ENCODE measurements at places on chromosomes 13 and 19.
A peak's percentile ranks its signal among the peaks of the same experiment; 100 is the strongest.

- H3K36me3 ChIP-seq: no peaks in the 10 kb centered on the region
- DNase-seq: peak; percentile 46
- H3K27ac ChIP-seq: no peak overlapping the region
- H3K27me3 ChIP-seq: peaks cover 9% of the 10 kb centered on the region
Measured at GRCh38 chr19:45187421-45188100, 9.0 kb downstream of the BLOC1S3 start.

GRCh38 chr13:51322826-51323225, 16.7 kb upstream of the SERPINE3 start:
- peaks cover 10% of the 10 kb centered on the region for H3K27me3 ChIP-seq
- peaks cover 41% of the 10 kb centered on the region for H3K4me1 ChIP-seq
- H3K4me3 ChIP-seq: no peak overlapping the region
- no peaks in the 10 kb centered on the region for H3K36me3 ChIP-seq

DNA sequence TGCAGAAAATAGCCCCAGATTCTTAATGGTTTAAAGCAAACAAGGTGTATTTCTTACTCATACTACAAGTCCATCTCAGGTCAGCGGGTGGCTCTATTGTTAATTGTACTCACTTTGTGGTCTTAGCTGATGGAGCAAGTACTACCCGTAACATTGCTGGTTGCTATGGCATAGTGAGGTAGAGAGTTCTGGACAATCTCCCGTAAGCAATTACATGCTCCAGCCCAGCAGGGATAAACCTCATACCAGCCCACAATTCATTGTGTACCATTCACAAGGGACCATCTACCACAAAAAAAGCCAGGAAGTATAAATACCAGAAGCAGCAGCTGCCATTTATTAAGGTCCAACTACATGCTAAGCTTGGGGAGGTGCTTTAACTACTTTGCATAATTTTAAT, 167.1 kb downstream of the PCDH9 start:
- no peaks in the 10 kb centered on the region for H3K36me3 ChIP-seq
- H3K4me3 ChIP-seq: no peak overlapping the region
- no peak overlapping the region for H3K27ac ChIP-seq
- H3K4me1 ChIP-seq: peaks cover 7% of the 10 kb centered on the region
- no peaks in the 10 kb centered on the region for H3K27me3 ChIP-seq

DNA sequence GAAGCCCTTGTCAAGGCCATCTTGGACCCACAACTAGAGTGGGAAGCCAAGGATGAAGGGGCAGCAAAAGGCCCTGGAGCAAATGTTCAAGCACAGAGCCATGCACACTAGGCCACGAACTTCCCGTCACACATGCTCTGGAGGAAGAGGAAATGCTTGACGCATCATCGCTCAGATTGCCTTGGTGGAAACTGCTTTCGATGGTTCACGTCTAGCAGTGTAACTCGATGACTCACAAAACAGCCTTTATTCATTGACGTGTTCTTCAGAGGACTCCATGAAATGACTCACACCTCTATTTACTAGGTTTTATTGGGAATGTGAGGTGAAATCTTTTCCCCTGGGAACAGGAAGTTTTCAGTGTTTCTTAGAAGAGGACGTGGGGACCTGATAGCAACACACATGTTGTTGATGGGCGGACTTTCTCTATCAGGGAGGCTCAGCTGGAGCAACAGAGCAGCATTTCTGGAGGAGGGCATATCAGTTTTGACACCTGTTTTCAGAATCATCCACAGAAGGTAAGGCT, 79.8 kb upstream of the FLT1 start:
- no peak for DNase-seq
- no peak overlapping the region for H3K4me3 ChIP-seq
- peaks cover 21% of the 10 kb centered on the region for H3K4me1 ChIP-seq
- no peaks in the 10 kb centered on the region for H3K36me3 ChIP-seq

DNA sequence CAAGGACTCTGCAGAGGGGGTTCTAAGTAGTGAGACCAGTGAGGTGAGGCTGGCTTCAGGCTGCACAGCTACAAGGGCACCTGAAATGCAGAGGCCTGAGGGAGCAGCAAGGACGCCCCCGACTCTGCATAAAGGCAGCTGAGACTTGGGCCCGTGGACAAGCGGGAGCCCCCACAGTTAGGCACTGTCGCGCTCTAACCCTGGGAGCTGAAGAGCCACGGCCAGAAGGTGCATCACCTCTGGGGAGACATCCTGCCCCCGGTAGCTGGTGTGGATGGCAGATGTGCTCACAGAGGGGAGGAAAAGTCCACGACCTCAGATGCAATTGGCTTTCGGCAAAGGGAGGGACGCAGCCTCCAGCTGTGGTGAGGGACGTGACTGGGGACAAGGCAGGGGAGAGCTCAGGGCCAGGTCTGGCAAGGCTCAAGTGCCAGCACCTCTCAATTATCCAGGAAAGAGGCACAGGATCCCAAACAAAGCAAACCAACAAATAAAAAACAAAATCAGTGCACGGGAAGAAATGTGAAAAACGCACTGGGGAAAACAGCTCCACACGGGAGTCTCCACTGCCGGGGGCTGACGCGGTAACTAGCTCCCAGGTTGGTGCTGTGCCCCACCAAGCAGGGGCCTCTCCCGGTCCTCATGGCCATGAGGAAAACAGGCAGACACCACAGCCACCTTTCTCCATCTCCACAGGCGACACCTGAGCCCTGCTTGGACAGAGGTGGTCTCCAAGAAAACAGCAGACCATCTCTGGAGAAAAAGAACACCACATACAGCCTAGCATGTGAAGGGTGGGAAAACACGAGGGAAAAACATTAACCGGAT, 23.0 kb upstream of the PLPP2 start:
- peaks cover 57% of the 10 kb centered on the region for H3K36me3 ChIP-seq
- H3K4me3 ChIP-seq: no peak overlapping the region
- H3K4me1 ChIP-seq: no peaks in the 10 kb centered on the region
- no peak for DNase-seq
- no peaks in the 10 kb centered on the region for H3K27me3 ChIP-seq

DNA sequence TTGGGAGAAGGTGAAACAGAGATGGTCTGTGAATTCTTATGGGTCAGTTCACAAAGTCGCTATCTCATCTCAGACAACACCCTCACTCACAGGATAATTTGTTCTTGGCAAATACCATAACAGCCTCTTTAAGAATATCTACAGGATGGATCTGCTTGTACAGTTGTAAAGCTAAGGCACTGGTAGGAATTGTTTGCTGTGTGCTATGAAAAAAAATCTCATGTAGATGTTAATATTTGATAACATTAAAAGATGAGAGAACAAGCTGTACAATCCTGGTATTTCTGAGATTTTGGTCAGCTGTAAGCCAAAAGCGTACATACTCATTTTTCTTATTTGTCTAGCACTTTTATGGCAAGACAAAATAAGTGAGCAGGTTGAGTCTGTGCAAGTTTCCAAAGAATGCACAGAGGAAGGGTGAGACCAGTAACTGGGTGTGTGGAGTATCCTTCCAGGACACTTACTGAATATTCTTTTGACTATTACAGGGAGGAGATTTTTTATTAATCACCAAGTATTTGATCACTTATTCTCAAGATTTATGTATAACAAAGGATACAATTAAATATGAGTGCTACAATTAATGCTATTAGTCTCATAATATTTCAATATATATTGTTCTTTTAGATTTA, 814.5 kb upstream of the MIR17HG start:
- no peaks in the 10 kb centered on the region for H3K27me3 ChIP-seq
- H3K27ac ChIP-seq: no peak overlapping the region
- H3K4me3 ChIP-seq: no peak overlapping the region
- H3K36me3 ChIP-seq: no peaks in the 10 kb centered on the region

- H3K36me3 ChIP-seq: no peaks in the 10 kb centered on the region
- H3K4me1 ChIP-seq: peaks cover 12% of the 10 kb centered on the region
- no peak for DNase-seq
- H3K27me3 ChIP-seq: peaks cover 37% of the 10 kb centered on the region
- H3K4me3 ChIP-seq: no peak overlapping the region
Measured at GRCh38 chr19:41023193-41023592, 32.1 kb downstream of the CYP2B6 start.

DNA sequence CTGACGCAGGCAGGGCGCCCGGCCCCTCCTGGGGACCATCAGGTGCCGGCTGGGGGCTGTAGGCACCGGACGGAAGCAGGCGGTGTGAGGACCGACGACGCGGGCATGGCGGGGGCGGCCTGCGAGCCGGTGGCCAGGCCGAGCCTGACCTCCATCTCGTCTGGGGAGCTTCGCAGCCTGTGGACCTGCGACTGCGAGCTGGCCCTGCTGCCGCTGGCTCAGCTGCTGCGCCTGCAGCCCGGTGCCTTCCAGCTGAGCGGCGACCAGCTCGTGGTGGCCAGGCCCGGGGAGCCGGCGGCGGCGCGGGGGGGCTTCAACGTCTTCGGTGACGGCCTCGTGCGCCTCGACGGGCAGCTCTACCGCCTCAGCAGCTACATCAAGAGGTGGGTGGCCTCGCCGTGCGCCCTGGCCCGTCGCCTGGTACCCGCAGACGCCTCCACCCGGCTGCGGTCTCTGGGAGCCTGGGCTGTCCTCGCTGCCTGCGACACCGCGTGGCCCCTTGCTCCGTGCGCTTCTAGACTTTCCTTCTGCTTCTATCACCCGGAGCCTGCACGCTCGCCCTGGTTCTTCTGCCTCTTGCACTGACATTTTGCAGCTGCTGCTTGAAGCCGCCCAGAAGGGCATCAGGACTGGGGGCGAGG, 460 bp downstream of the MEDAG start:
- peak overlapping the region; percentile 52 for H3K4me3 ChIP-seq
- peaks cover 52% of the 10 kb centered on the region for H3K27me3 ChIP-seq
- peaks cover 6% of the 10 kb centered on the region for H3K4me1 ChIP-seq
- peak; percentile 44 for DNase-seq
- H3K27ac ChIP-seq: no peak overlapping the region
- no peaks in the 10 kb centered on the region for H3K36me3 ChIP-seq

DNA sequence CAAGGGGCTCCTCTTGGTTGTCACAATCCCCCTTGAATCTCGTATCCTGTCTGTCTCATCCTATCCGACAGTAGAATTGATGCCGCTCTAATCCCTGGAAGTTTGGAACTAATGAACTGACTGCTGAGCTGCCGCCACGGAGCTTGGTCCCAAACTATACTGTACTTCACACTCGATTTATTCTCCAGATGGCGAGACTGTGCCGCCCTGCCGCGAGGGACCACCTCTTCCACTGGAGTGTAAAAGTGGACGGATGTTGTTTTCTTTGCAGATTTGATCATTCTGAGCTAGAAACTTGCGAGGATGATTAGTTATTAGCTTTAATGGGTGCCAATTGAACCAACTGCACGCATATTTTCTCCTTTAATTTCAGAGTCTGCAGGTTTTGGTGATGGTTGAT, 117.2 kb downstream of the ZIC5 start:
- DNase-seq: no peak
- peak overlapping the region; percentile 95 for H3K27ac ChIP-seq
- no peaks in the 10 kb centered on the region for H3K27me3 ChIP-seq
- no peak overlapping the region for H3K4me3 ChIP-seq

DNA sequence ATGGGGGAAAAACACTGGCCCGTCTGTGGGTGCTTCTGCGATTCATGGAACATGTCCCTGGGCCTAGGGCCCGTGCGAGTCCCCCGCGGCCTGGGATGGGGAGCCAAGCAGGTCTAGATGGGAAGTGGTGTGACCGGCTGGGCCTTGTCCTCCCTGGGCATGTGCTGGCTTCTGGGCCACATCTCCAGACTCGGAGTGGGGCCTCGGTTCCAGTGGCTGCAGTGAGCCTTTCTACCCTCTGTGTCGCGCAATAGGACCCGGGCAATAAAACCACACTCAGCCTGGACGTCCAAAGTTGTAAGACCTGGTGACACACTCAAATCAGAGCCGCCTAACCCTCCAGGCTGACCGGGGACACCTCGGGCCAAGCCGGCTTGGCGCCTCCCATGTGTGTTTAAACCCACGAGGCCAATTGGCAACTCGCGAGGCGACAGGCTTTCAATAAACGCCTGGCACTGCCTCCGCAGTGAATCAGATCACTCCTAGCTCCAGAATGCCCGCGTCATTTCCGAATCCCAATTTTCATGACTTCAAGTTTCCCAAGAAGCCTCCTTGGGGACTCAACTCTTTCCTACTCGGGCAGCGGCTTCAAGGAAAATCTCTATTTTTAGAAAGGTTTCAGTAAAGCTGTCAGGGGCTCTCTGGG, 57.3 kb downstream of the KLF2 start:
- H3K27ac ChIP-seq: no peak overlapping the region
- H3K4me3 ChIP-seq: no peak overlapping the region
- no peaks in the 10 kb centered on the region for H3K27me3 ChIP-seq
- DNase-seq: no peak
- H3K4me1 ChIP-seq: no peaks in the 10 kb centered on the region
- H3K36me3 ChIP-seq: peaks cover 15% of the 10 kb centered on the region

DNA sequence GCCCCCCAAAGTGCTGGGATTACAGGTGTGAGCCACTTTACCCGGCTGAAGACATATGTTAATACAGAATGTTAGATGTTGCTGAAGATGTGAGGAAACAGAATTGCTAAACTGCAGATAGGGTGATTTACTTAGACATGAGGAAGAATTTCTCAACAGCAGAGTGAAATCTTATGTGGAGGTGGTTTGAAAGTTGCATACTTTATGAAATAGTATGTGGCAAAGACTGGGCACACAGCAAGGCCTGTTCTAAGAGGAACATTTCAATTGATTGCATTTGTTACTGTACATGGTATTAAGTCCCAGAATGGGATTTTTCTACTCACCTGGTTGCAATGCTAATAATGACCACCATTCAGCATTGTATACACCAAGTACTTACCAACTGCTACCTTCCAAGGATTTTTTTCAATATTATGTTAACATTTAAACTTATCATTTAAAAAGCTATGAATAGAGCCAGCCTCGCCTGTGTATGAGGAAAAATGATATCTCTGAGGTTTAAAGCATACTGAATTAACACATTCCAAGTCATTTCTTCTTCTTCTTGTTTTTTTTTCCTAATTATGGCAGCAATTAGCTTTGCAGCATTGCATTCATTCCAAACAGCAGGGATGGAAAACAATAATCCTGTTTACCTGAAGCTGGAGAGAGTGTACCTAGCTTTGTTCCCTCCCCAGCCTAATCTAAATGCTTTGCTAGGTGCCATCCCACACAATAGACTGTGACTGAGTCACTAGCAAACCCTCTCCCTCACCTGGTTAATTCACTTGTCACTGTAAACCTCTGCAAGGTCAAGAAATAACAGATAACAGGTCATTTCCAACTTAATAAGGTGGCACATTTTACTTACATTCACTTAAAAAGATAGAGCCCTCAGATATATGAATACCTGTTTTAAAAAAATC, 19.4 kb upstream of the KLF5 start:
- peaks cover 74% of the 10 kb centered on the region for H3K27me3 ChIP-seq
- DNase-seq: no peak
- no peak overlapping the region for H3K27ac ChIP-seq
- H3K36me3 ChIP-seq: no peaks in the 10 kb centered on the region
- peaks cover 33% of the 10 kb centered on the region for H3K4me1 ChIP-seq

DNA sequence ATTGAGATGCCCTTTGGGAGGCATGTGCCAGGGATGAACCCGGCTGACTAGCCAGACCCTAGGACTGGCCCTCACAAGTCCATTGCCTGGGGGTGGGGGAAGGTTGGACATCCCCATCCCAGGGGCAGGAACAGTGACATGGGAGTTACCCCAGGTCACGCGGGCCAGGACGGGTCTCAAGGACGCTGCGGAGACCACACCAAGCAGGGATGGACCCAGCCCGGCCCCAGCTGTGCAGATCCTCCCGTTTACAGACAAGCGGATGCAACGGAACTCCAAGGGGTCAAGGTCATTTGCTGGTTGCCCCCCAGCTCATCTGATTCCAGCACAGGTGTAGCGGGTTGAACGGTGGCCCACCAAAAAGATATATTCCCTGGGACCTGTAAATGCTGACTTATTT, 20.0 kb downstream of the F2RL3 start:
- no peak overlapping the region for H3K27ac ChIP-seq
- peaks cover 2% of the 10 kb centered on the region for H3K27me3 ChIP-seq
- no peak overlapping the region for H3K4me3 ChIP-seq
- H3K36me3 ChIP-seq: peaks cover 14% of the 10 kb centered on the region
- no peaks in the 10 kb centered on the region for H3K4me1 ChIP-seq
- DNase-seq: no peak

GRCh38 chr19:38333245-38333644, 2.4 kb upstream of the CATSPERG start:
- H3K36me3 ChIP-seq: no peaks in the 10 kb centered on the region
- peaks cover 3% of the 10 kb centered on the region for H3K27me3 ChIP-seq
- DNase-seq: no peak
- H3K4me3 ChIP-seq: no peak overlapping the region

Measured in WTC11 (cell line).